ENCODE measurements at places on chromosomes 5 and 9. TPM values are rescaled to one million over a fixed set of nuclear protein-coding genes. Genes with fewer than 3 reads are reported as not detected.

GRCh38 chr5:56460681-56461191, 227.6 kb upstream of the ANKRD55 start:
- no peak for DNase-seq

Gene MTREX
- total RNA-seq: 70.8 TPM

DNA sequence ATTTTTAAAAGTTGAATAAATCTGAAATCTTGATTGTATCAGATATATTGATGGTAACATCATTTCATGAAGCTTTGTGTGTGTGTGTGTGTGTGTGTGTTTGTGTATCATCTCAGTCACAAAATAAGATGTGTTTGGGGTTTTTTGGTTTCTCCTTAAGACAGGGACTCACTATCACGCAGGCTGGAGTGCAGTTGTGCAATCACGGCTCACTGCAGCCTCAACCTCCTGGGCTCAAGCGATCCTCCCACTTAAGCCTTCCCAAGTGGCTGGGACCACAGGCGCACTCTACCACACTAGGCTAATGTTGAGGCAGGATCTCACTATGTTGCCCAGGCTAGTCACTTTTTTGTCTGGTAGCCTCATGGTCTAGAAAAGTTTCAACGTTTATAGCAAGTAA, 83.4 kb upstream of the DMRT1 start:
- no peak for DNase-seq

GRCh38 chr9:69768101-69768500, 8.3 kb upstream of the PTAR1 start:
- DNase-seq: no peak

- DNase-seq: no peak
These were observed 2073.7 kb upstream of the ACO1 start for GRCh38 chr9:30310711-30311110.
